ENCODE measurements at places on chromosomes 12 and 14.

DNA sequence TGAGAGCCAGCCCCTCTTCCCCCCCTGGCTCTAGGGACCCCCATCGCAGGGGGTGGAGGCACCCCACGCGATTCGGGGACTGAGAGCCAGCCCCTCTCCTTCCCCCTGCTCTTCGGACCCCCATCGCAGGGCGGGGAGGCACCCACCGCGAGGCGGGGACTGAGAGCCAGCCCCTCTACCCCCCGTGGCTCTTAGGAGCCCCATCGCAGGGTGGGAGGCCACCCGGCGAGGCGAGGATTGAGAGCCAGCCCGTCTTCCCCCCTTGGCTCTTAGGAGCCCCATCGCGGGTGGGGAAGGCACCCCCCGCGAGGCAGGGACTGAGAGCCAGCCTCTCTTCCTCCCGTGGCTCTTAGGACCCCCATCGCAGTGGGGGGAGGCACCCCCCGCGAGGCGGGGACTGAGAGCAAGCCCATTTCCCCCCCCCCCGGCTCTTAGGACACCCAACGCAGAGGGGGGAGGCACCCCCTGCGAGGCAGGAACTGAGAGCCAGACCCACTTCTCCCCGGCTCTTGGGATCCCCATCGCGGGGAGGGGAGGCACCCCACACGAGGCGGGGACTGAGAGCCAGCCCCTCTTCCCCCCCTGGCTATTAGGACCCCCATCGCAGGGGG is 45.6 kb downstream of the DDX11 start:
- DNase-seq = no peak

GRCh38 chr12:96093543-96094196 is 58.3 kb upstream of the LTA4H start:
- DNase-seq = no peak

GRCh38 chr12:83015390-83016217 is 328.9 kb downstream of the TMTC2 start:
- no peak for DNase-seq

DNA sequence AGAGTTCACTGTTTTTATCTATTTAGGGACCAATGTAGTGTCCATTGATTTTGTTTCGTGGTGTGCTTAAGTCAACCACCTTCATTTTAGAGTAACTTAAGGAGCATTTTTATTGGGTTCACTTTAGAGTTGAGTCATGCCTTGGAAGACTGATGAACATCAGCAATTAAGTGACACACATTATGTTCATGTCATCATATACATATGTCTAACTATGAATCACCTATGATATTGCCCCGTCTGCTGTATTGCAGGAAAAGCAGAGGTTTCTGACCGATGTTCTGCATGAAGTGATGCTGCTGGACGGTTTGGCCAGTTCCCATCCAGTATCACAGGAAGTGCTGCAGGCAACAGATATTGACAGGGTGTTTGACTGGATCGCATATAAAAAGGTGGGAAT is 227.1 kb downstream of the TRHDE start:
- no peak for DNase-seq

DNA sequence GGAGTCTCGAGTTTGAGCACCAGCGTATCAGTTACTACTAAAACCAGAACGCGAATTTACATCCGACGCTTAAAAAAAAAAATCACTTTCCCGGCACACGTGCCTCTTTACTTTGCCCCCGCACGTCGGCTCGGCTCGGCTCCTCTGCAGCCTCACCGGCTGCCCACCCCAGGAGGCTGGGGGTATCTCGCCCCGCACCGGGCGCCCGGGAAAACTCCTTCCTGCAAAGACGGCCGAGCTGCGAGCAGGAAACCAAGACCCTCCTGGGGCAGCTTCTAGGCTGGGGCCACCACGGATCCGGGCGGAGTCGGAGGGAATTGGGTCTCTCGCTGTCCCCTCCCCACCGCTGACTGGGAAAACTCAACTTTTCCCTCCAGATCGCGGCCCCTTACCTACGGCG is 610 bp downstream of the VSIG10 start:
- no peak for DNase-seq

DNA sequence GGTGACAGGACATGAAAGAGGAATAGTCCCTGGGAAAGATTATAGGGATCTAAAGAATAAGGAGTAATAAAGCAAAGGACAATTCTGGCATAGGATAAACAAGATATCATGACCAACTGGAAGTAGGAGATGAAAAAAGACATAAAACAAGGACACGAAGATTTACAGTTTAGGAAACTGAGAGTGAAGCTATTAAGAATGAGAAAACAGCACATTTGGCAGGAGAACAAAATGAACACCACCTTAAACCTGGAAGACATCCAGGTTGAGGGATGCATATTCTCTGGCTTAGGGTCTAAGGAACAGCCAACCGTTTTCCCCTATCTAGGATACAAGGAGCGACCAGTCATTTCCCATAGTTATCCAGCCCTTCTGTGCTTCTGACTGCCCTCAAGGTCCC is 1.9 kb downstream of the TRIP11 start:
- no peak for DNase-seq

Measured in GM04504 (cell line).